ENCODE measurements at places on chromosomes 3 and 15.

DNA sequence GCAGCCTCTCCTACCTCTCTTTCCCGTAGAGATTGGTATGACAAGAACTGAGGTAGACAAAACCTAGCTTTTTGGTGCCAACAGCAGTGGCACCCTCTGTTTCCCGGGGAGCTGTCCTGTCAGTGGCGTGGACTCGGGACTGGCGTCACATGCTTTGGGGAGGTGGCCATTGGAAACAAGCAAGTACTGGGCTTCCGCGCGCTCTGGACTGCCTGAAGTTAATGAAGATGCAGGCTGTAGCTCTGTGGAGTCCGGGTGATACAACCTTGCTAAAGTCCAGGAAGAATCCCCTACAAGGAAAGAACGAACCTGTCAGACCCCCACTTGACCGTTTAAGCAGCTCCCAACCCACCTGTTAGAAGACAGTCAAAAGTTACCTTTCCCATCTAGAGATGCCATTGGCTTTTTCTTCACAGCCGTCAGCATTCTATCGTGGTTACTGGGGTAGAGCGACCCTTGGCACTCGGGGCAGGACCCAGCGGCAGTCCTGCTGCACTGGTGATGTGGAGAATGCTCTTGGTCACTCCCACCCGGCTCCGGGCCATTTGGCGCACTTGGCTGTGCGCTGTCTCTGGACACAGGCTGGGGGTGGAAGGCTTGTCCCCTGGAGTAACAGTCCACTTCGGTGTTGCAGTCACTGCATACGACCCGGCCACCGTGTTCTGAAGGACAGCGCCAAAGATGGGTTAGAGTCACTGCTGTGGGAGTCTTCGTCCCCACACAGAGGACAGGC lies 120.5 kb downstream of the LRIG1 start:
- DNase-seq = no peak

GRCh38 chr3:147816752-147817151 lies 407.6 kb downstream of the ZIC1 start:
- DNase-seq = no peak

- DNase-seq = no peak
Observed at GRCh38 chr3:142211034-142211433, 14.4 kb downstream of the GK5 start.

GRCh38 chr15:67199881-67200763 lies 54.3 kb downstream of the AAGAB start:
- no peak for DNase-seq

DNA sequence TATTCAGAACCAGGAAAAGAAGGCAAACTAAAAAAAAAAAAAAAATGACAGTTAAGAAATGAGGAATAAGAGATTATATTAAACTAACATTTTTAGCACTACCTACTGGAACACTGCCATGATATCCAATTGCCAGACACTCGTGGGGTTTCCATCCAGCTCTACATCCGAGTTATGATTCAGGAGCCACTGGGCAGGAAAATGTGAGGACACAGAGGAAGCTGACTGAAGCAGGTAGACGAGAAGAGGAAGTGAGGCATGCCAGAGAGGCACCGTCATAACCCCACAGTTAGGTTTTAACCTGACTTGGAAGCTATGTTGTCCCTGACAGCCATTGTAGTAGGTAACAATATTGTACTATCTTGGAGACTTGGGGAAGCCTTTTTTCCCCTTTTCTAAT lies 495.0 kb downstream of the NLGN1 start:
- DNase-seq = no peak

DNA sequence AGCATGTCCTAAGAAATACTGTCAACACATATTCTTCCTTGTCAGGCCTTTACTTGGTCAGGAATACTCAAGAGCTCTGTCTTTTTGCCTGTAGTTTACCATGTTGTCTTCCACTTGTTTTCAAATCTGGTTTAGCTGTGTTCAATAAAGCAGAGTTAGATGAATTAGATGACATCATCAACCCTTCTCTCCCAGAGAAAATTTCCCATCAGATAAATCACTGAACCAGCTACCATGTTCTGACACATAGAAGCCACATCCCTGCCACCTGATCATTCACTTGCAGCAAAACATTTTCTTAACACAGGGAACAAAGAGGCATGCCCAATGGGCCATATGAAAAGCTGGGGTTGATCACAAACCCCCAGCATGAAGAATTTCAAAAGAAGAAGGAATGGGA lies 42.1 kb downstream of the TERC start:
- no peak for DNase-seq

DNA sequence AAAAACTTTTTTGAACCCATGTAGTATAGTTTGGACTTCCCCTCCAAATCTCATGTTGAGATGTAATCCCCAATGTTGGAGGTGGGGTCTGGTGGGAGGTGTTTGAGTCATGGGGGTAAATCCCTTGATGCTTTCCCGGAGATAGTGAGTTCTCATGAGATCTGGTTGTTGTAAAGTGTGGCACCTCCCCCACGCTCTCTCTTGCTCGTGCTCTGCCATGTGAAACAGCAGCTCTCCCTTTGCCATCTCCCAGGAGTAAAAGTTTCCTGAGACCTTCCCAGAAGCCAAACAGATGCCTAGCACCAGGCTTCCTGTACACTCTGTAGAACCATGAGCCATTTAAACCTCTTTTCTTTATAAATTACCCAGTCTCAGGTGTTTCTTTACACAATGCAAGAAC lies 16.0 kb upstream of the RNU6-1 start:
- no peak for DNase-seq

DNA sequence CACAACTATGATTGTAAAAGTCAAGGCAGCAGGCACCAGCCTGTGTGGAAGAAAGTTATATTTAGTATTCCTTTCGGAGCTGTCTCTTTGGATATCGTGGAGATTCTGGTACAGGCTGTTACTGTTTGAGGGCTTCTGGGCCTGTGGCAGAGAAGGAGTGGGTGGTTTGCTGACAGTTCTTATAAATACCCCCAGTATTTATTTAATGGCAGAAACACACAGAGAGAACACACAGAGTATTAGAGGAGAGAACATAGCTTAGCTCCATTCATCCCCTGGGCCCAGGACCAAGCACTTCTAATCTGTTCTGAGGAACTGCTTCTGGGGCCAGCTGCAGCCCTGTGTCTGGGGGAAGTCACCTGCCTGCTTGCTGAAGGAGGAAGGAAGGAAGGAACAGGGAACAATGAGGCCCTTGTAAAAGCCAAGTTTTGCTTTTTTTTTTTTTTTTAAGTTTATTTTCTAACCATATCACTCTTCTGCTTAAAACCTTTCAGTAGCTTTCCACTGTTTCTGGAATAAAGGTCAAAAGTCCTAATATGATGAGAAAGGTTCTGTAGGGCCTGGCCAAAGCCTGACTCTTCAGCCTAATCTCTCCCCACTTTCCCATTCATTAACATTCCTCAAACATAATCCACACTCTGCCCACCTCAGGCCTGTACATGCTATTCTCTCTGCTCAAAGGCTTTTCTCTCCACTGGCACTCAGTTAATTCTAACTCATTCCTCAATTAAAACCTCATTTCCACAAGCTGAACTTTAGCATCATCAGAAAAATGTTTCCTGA lies 11.8 kb upstream of the PP2D1 start:
- DNase-seq = peak; percentile 20

GRCh38 chr15:75163150-75163564 lies 38.5 kb upstream of the C15orf39 start:
- no peak for DNase-seq

- no peak for DNase-seq
Observed at GRCh38 chr15:34794590-34795206, 651 bp downstream of the ACTC1 start.

DNA sequence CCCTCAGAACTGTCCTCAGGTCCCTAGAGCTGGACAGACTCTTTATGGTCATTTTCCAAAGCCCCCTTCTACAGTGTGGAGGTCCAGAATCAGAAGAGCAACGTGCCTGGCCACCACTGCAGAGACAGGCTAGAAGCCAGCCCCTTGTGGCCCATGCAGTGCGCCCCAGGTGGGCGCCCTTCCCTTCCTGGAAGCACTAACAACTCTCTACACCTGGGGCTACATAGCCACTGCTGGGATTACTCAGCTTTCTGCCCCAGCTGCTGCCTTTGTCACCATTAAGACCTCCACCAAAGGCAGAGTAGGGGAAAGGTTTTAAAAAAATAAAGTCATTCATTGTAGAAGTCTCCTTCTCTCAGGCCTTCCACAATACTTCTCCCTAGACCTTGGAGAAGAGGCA lies 2.3 kb downstream of the RASGRP1 start:
- no peak for DNase-seq

- no peak for DNase-seq
Observed at GRCh38 chr3:138119423-138119766, 4.0 kb upstream of the DZIP1L start.
